ENCODE measurements at places on chromosomes 13 and 19. TPM values are rescaled to one million over a fixed set of nuclear protein-coding genes. Genes with fewer than 3 reads are reported as not detected.
A peak's percentile ranks its signal among the peaks of the same experiment; 100 is the strongest.

DNA sequence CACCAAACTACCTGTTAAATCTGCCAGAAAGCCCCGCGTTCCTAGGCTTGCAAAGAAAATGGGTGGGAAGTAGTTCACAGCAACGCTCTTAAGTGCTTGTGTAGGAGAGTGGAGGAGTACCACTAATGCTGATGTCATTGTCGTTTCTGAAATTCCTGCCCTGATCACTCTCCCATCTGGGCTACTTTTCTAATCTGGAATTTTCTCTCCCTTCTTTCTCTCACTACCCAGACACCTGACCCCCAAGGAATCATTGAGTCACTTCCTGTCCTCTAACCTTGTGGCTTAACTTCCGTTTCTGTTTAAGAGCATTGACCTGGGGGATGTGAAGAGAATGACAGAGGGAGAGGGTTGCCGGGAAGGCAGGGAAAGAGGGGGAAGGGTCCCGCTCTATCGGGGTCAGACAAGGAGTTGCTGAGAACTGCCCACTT lies 98.7 kb downstream of the STARD13 start:
- H3K36me3 ChIP-seq, result no peaks in the 10 kb centered on the region
- no peak for DNase-seq

Gene ALKBH7
- total RNA-seq, result 30.4 TPM

DNA sequence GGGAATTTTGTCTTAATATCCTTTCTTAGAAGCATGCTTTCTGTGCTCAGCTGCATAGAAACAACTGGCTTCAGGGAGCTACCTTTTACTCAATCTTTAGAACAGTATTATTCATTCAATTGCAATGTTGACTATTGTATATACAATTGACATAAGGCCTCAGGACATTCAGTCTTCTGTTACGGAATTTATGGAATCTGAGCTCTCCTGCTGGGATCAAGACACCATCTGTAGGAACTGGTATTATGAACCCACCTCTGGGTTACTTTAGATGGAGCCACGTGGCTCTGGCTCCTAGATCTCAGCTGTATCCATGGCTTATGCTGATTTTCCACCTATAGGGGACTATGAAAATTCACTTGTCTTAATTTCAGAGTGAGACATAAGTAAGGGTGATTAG lies 716.2 kb upstream of the GPC6 start:
- no peaks in the 10 kb centered on the region for H3K27me3 ChIP-seq
- H3K4me3 ChIP-seq, result no peak overlapping the region
- H3K36me3 ChIP-seq, result no peaks in the 10 kb centered on the region
- no peaks in the 10 kb centered on the region for H3K4me1 ChIP-seq
- no peak for DNase-seq
- no peak overlapping the region for H3K27ac ChIP-seq

Gene DLL3
- not detected for total RNA-seq

Gene ZNF835
- 2.1 TPM for total RNA-seq

DNA sequence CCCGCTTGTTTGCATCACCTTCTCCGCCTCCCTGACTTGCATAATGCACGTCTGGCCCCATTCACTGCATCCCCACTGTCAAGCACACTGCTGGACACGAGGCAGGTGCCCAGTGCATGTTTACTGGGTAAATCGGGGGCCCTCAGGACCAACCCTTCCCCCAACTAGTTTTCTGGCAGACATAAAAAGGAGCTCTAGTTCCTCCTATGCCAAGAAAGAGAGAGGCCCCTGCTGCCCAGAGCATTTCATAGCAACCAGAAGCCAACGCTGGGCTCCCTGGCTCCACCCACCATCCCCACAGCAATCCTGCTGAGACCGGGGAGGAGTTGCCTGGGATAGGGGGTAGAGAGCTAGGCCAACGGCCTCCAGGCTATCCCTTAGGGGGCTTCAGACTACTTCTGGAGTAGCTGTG lies 23.2 kb downstream of the ANKRD27 start:
- no peaks in the 10 kb centered on the region for H3K27me3 ChIP-seq
- H3K4me1 ChIP-seq, result peaks cover 3% of the 10 kb centered on the region
- H3K27ac ChIP-seq, result no peak overlapping the region
- DNase-seq, result no peak

Gene GSX1
- not detected for total RNA-seq

DNA sequence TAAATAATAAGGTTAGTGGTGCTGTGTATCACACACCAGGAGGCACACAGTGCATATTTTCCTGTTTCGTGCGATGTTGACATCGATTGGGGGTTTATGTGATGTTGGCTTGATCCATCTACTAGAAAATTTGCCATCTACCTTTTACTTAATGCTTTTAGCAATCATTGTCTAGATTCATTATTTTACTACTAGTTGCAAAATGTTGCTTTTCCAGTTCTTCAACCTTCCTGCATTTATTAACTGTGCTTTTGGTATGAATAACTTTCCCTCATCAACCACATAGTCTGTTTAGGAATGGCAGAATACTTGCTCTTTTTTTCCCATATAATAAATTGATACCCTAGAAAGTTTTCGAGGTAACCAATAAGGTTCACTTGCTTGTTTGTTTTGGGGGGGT lies 17.5 kb downstream of the C13orf42 start:
- no peak for DNase-seq
- no peak overlapping the region for H3K4me3 ChIP-seq
- no peak overlapping the region for H3K27ac ChIP-seq
- no peaks in the 10 kb centered on the region for H3K36me3 ChIP-seq
- no peaks in the 10 kb centered on the region for H3K27me3 ChIP-seq

GRCh38 chr19:18495204-18495911 lies 26.5 kb downstream of the ELL start:
- no peaks in the 10 kb centered on the region for H3K36me3 ChIP-seq
- H3K4me1 ChIP-seq, result peaks cover 99% of the 10 kb centered on the region
- H3K27ac ChIP-seq, result peak overlapping the region; percentile 93
- H3K27me3 ChIP-seq, result no peaks in the 10 kb centered on the region
- no peak overlapping the region for H3K4me3 ChIP-seq
- DNase-seq, result no peak

GRCh38 chr19:36196249-36196648 lies 18.2 kb downstream of the ZNF565 start:
- no peaks in the 10 kb centered on the region for H3K4me1 ChIP-seq
- peaks cover 3% of the 10 kb centered on the region for H3K36me3 ChIP-seq
- no peak for DNase-seq
- H3K27ac ChIP-seq, result no peak overlapping the region

Gene CRTC1
- total RNA-seq, result 17.0 TPM

DNA sequence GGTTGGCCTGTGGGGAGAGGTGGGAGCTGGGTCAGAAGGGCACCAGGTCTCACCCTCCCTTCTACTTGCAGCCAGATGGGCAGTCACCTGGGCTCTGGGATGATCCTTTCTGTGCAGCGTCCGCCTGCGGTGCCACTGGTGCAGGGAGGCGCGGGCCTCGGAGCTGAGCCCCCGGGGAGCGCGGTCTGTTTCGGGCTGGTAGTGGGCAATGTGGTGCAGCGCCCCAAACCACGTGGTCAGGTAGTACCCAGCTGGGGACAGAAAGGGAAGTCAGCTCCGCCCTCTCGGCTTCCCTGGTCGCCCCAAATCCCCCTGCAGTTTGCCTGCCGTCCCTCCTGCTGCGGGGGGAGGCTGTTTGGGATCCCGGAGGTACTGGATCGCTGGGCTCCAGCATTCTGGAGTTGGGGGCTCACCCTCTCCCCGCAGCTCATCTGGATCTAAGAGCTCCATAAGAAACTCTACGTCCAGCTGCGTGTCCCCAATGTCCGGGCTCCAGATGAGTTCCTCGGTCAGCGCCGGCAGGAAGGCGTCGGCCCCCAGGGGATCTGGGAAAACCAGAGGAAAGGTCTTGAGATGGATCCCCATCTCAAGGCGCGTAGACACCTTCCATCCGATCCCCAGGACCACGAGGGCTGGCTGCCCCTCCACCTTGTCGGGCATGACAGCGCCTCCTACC lies 8.8 kb downstream of the RINL start:
- peak overlapping the region; percentile 70 for H3K27ac ChIP-seq
- no peak for DNase-seq
- peaks cover 47% of the 10 kb centered on the region for H3K4me1 ChIP-seq
- peak overlapping the region; percentile 68 for H3K4me3 ChIP-seq

- no peak overlapping the region for H3K4me3 ChIP-seq
- no peak for DNase-seq
- H3K27ac ChIP-seq, result no peak overlapping the region
- no peaks in the 10 kb centered on the region for H3K36me3 ChIP-seq
- H3K27me3 ChIP-seq, result peaks cover 3% of the 10 kb centered on the region
Observed at GRCh38 chr19:41735071-41735600, 20.2 kb upstream of the CEACAM6 start.

DNA sequence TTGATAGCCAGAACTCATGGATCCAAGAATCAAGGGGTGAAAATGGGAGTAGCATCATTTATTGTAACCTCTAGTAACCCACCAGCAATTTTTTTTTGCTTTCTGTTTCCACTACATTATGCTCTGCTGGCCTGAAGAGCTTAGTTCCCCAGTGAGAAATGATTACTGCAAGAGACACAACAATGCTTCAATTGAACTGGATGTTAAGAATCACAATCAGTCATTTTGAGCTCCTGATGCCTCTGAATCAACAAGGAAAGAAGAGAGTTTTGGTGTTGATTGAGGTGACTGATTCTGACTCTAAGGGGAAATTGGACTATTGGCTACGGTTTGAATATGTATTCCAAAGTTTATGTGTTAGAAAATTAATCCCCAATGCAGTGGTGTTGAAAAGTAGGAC lies 1084.4 kb downstream of the SLITRK1 start:
- no peak overlapping the region for H3K4me3 ChIP-seq
- no peak for DNase-seq
- H3K27ac ChIP-seq, result no peak overlapping the region

Gene SERTM1
- not detected for total RNA-seq

Gene TTC9B
- total RNA-seq, result not detected

DNA sequence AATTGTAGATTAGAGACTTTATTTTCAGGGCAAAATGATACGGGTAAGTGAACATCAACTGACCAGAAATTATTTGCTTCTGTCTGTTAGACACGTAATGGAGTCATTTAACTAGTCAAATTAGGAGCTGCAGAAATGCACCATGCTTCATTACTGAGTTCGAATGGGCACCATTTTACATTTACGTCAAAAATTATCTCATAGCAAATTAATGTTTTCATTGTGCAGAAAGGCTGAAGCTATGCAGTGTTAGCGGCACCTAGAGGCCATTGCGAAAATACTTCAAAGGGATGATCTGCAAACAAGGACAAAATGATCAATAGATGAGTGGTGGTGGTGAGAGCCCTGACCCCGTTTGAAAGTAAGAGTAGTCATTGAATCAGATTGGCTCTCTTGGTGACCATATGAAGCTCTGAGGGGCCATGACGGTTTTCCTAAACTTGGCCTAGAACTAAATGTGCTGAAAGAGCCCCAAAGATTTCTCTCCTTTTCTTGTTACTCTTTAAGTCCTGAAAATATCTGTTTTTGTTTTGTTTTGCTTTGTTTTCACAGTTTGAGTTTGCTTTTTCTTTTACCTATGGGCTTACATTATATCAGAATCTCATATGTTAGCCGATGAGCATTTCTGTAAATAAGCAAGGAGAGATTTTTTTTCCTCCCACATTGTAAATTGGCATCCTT lies 277.9 kb downstream of the ZNF536 start:
- no peak overlapping the region for H3K4me3 ChIP-seq
- no peak overlapping the region for H3K27ac ChIP-seq
- peak; percentile 48 for DNase-seq
- H3K4me1 ChIP-seq, result no peaks in the 10 kb centered on the region

GRCh38 chr13:89255844-89256406 lies 1584.8 kb downstream of the SLITRK5 start:
- no peak overlapping the region for H3K4me3 ChIP-seq
- H3K4me1 ChIP-seq, result no peaks in the 10 kb centered on the region
- no peaks in the 10 kb centered on the region for H3K27me3 ChIP-seq

GRCh38 chr13:52371736-52372247 lies 34.2 kb downstream of the THSD1 start:
- H3K4me3 ChIP-seq, result no peak overlapping the region
- DNase-seq, result no peak
- H3K4me1 ChIP-seq, result no peaks in the 10 kb centered on the region
- no peak overlapping the region for H3K27ac ChIP-seq
- no peaks in the 10 kb centered on the region for H3K36me3 ChIP-seq

Gene APC2
- 0.14 TPM for total RNA-seq

DNA sequence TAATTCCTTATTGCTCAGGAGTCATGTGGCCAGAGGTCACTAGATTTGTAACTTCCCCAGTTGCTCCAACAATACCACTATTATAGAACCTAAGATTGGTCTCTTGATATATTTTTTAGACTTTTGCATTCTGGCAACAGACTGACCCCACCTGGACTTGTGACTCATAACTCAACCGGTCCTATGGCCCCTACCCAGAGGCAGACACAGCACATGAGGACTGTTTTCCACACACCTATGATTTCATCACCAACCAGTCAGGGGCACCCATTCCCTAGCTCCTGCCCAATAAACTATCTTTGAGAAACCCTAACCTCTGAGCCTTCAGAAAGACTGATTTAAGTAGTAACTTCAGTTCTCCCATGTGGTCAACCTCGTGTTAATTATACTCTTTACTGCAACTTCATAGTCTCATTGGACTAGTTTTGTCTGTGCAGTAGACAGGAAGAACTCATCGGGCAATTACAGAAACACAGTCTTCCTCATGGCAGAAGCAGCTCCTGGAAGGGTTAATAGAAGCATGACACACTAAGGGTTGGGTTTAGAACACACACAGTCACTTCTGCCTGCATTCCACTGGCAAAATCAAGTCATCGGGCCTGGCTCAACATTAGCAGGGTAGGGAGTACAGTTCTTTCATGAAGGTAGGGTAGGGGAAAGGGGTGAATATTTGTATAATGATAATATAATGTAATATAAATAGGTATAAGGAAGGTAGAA lies 251.8 kb downstream of the UQCRFS1 start:
- no peaks in the 10 kb centered on the region for H3K4me1 ChIP-seq
- no peaks in the 10 kb centered on the region for H3K27me3 ChIP-seq
- no peak for DNase-seq
- no peak overlapping the region for H3K27ac ChIP-seq

DNA sequence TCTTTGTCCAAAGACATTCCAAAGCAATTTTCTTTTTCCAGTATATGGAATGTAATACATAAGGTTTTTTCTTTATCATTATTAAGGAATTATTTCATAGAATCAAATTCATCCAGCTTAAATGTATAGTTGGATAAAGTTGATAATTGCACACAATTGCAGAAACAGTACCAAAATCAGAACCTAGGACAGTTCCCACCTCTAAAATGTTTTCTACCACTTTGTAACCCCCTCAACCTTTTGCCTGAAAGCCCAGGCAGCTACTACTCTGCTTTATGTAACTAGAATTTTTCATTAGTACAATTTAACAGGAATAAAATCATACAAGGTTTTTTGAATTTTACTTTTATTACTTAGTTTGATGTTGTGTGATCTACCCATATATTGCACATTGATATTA lies 98.0 kb downstream of the PRR20E start:
- H3K4me3 ChIP-seq, result no peak overlapping the region
- no peaks in the 10 kb centered on the region for H3K4me1 ChIP-seq
- H3K27me3 ChIP-seq, result no peaks in the 10 kb centered on the region
- no peak for DNase-seq
- no peak overlapping the region for H3K27ac ChIP-seq
- no peaks in the 10 kb centered on the region for H3K36me3 ChIP-seq

Gene ZNF491
- 3.8 TPM for total RNA-seq

Measured in natural killer cell (primary cell).